ENCODE measurements at places on chromosomes 4 and X.

DNA sequence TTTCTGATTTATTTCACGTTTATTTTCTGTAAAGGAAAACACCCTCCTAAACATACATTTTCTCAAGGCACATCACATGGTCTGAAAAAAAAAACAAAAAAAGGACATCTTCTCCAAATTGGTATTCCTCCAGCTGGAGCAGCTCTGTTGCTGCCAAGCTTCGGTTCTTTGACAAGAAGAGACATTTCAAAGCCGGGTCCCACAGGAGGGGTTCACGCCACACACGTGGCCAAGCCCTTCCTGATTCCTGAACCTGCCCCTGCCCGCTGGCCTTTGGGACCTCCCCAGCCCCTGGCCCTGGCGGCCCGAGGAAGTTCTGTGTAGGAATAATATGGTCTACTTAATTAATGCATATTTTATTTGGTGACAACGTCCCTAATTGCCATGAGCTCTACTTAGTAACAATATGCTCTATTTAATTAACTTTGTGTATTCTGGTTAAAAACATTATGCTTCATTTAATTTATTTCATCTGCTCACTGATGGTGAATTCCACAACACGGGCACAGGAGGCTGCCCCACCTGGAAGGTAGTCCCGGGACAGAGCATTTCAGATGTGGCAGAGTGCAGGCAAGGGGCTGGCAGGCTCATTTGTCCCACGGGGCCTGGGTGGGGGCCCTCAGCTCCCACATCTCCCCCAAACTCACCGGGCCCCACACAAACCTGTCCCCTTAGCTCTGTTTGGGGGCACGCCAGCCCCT is 5.4 kb upstream of the RGS12 start:
- no peak for DNase-seq

GRCh38 chrX:52082578-52082977 is 13.6 kb upstream of the MAGED4B start:
- DNase-seq, result no peak

GRCh38 chrX:13397878-13398818 is 78.3 kb upstream of the ATXN3L start:
- no peak for DNase-seq

DNA sequence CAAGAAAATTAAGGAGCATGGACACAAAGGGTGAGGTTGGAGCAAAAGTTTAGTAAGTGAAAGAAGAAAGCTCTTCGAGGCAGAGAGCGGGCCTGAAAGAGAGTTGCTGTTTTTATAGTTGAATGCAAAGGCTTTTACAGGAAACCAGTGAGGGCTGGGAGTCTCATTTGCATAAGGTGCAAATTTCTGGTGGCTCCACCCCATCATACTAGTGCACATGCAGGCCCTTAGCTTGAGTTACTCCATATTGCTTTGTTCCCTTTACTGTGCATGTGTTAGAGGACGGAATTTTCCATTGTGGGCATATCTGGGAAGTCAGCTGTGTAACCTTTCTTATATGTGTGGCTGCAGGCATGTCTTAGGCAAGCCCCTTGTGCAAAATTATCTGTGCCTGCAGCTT is 48.0 kb downstream of the CPE start:
- DNase-seq, result no peak

GRCh38 chr4:73460913-73461522 is 20.5 kb upstream of the AFM start:
- no peak for DNase-seq

DNA sequence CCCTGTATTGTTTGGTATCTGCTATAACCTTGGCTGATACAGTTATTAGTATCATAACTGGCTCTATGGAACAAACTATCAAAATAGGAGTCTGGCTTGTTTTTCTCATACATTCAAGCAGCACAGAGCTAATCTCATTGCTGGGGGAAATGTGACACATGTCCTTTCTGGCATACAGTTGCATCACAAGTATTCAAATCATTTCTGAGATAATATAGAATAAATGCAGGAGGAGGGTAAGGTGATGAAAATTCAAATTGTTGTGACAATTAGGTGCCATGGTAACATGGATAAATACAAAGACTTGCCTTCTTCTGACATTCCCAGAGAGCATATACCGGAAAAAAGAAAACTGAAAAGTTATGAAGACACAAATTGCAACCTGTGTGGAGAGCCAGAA is 2706.8 kb downstream of the ARAP2 start:
- no peak for DNase-seq

GRCh38 chrX:41435708-41436107 is 11.4 kb upstream of the NYX start:
- no peak for DNase-seq

DNA sequence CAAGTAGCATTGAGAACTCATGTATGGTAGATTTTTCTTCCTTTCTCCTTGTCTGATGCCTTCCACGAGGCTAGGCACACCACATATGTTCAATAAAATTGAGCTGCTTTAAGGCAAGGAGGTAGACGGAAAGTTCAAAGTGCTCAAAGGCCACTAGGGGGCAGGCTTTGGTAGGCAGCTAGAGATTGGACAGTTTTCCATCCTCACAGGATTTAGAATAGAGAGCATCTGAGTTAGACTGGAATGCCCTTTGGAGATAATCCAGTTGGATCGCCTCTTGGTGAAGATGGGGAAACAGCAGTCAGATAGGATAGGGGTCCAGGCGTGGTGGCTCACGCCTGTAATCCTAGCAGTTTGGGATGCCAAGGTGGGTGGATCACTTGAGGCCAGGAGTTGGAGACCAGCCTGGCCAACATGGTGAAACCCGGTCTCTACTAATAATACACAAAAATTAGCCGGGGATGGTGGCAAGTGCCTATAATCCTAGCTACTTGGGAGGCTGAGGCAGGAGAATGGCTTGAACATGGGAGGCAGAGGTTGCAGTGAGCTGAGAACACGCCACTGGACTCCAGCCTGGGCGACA is 30.4 kb downstream of the ELF4 start:
- DNase-seq, result no peak

GRCh38 chr4:147117431-147117830 is 171.8 kb upstream of the TTC29 start:
- no peak for DNase-seq

DNA sequence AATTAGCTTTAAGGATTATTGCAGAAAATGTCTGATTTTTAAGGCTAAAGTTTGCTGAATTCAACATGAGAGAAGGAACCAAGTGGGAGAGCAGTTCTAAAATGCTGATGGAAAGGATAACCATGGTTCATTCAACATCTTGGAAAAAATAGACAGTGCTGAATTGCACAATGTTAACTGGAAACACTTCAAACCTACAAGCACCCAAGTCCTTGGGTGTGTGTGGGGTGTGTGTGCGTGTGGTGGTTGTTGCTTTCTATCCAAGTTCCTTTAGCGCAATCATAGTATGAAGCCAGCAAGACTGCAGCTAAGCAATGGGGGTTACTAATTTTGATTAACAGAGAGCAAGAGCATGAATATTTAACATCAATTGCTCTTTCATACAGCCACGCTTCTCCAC is 29.3 kb upstream of the SCOC start:
- no peak for DNase-seq

DNA sequence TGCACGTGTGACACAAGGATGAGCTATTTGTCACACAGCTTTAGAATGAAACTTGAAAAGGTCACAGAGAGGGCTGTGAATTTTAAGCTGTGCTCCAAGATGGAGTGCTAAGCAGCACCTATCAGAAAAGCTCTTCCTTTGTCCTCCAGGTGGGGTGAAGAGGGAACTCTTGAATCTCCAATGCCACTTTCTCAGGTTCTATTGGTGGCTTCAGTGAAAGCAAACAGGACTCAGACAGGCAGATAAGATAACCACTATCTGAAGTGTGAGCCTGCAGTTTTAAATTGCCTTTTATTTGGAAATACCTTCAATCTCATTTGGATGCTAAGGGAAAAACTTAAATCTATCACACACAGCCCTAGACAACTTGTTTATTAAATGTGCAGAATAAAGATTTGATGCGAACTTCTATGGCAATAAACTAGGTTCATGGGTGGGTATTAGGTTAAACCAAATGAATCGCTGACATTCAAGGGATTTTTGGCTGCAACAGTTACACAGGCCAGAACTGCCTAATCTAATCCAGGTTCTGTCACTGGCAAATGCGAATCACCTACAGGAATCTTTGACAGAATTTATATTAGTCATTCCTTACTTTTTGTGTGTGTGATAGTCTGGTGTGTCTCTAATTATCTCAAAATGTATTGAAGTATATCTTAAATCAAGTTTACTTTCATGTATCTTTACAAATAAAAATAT is 13.6 kb upstream of the PDGFRA start:
- DNase-seq, result no peak

DNA sequence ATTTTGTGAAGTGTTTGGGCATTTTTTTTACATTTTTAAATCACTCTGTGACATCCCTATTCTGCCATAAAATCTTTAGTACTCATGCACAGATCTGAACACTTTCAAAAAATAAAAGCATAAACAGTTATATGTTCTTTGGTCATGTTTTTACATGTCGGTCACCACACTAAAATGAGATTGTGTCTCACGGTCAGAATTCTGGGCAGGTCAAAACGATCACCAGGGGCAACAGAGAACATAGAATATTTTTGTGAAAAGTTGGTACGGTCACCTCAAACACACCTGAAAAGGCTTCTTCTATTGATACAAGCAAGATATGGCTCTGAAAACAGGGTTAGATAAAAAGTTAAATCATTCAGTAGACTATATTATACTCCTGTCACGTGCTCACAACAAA is 189.1 kb downstream of the PDGFC start:
- no peak for DNase-seq

GRCh38 chrX:117919755-117920154 is 196.9 kb downstream of the KLHL13 start:
- no peak for DNase-seq

DNA sequence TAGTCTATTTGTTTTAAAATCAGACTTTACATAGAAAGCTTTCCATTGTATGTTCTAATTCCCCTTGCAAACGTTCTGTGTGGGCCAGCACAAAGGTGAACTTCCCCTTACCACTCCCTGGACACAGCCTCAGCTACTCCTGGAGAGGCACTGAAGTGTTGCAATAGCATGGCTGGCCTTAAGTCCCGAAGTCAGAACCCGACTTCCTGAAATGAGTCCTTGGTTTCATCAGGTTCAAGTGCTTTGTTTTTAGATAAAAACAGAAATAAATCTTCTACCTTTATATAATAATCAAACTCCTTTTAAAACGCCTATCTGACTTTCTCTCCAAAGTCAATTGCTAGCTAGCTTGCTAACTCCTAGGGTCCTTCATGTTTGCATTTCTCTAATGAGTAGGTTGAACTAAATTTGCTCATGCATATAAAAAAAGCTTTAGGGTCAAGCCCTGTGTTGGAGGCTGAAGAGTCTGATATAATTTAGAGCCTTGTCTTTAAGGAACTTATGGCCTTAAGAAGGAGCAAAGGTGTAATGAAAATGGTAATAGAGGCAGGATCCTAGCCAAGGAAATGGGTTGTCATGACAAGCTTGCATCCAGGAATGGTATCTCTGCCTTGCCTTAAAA is 9.0 kb downstream of the BMP3 start:
- peak; percentile 15 for DNase-seq

DNA sequence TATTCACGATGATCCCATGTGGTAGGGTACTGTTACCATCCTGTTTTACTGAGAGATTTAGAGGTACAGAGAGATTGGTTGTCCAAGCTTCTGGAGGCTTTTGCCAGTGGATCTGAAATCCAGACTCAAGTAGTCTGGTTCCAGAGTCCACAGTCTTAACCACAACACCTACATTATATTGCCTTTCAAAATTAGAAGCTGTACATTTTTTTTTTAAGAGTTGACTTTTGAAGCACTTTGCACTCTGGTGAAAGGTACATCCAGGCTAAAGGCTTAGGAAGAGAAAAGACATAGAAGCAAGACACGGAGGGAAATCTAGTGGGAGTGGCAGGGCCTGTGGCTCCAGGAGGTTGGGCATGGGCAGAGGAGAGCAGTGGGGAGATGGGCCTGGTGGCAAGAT is 122.1 kb downstream of the AFF1 start:
- DNase-seq, result no peak

DNA sequence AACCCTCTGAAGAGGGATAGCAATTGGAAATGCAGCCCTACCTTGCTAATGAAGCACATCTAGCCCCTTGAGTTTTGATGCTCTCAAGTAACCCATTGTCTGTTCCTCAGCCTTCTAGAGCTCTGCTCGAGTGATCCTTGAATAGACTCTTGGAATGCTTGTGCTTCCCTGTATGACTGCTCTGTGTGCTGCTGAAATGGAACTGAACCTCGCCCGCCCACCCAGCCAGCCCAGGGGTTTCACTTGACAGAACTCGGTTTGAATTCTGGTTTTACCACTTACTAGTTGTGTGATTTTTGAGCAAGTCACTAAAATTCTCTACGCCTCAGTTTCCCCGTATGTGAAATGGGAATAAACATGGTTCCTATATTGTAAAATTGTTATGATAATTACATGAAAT is 77.1 kb downstream of the MID2 start:
- no peak for DNase-seq

GRCh38 chrX:47683184-47683828 is 24.3 kb upstream of the UXT start:
- no peak for DNase-seq

GRCh38 chrX:118534716-118535493 is 39.3 kb downstream of the DOCK11 start:
- DNase-seq, result no peak

GRCh38 chr4:96312046-96312685 is 472.3 kb downstream of the PDHA2 start:
- DNase-seq, result no peak

- DNase-seq, result no peak
These were observed 598.2 kb upstream of the NDST4 start for GRCh38 chr4:115711575-115711974.

GRCh38 chrX:31124536-31124935 is 52.7 kb upstream of the FTHL17 start:
- no peak for DNase-seq

DNA sequence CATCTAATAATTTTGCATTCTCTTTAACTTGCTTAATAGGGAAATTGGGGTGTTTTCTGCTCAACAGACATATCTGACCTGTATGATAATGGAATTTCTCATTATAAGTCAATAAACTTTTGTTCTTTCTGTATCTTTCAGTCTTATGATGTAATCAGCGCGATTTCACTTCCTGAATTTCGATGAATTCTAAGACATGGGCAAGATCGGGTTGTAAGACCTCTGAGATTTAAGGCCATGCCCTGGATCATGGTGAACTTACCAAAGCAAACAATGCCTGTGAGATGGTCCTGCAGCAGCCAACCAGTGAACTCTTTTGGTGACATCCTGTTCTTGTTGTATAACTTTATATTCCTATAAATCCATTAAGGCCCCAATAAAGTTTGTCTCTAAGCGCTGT is 88.1 kb downstream of the NBDY start:
- no peak for DNase-seq

- peak; percentile 52 for DNase-seq
These were observed 34.7 kb downstream of the P2RY10 start for GRCh38 chrX:78979789-78980464.

GRCh38 chr4:26885912-26886274 is 25.3 kb downstream of the STIM2 start:
- peak; percentile 51 for DNase-seq

DNA sequence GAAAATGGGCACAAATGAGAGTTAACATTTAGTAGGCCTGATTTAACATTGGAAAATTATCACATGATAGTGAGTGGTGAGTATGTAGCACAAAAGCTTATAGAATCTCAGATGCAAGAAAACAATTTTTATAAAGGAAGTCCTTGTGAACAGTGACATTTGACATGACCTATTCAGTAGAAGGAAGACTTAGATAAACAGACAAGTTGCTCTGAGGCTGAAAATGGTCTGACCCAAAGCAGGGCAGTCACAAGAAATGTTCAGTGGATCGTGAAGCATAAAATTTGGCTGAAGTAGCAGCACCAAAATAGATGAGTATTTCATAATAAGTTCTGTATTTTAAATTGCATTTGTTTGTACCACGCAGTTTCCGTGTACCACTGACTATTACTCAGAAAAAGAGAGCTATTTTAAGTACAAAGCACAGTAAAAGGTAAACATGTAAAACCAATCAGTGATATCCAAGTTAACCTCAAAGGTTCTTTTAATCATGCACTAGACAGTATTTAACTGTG is 605.7 kb upstream of the PABPC4L start:
- no peak for DNase-seq
